Left colon (tissue), 2 donors: ENCODE measurements at places on chromosomes 2 and 18. TPM values are rescaled to one million over a fixed set of nuclear protein-coding genes. Genes with fewer than 3 reads are reported as not detected.

Gene LRRC30
- not detected for total RNA-seq

Gene MAP3K19
- total RNA-seq = not detected

Gene MOGAT1
- not detected for total RNA-seq

Gene SP9
- not detected for total RNA-seq

Gene VAMP5
- total RNA-seq = 20.1 TPM

Gene CD207
- not detected for total RNA-seq

Gene IGFBP5
- total RNA-seq = 40.0 TPM

Gene CREG2
- total RNA-seq = 0.12 TPM

- DNase-seq = no peak
These were observed 739.4 kb upstream of the CHAC2 start for GRCh38 chr2:53028225-53028624.

- no peak for DNase-seq
These were observed 410.2 kb downstream of the NCKAP5 start for GRCh38 chr2:133158024-133158423.

DNA sequence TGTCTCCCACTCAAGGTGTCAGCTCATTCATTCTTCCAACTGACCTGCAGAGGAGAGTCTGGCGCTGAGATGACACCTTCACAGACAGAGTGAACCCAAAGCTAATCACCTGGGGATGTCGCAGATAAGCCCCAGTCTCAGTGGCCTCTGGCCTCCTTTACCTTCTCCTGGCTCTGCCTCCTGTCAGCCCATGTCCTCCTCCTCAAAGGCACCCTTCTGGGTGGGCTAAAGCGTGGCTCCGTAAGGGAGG lies 194.1 kb downstream of the MIB1 start:
- DNase-seq = no peak

DNA sequence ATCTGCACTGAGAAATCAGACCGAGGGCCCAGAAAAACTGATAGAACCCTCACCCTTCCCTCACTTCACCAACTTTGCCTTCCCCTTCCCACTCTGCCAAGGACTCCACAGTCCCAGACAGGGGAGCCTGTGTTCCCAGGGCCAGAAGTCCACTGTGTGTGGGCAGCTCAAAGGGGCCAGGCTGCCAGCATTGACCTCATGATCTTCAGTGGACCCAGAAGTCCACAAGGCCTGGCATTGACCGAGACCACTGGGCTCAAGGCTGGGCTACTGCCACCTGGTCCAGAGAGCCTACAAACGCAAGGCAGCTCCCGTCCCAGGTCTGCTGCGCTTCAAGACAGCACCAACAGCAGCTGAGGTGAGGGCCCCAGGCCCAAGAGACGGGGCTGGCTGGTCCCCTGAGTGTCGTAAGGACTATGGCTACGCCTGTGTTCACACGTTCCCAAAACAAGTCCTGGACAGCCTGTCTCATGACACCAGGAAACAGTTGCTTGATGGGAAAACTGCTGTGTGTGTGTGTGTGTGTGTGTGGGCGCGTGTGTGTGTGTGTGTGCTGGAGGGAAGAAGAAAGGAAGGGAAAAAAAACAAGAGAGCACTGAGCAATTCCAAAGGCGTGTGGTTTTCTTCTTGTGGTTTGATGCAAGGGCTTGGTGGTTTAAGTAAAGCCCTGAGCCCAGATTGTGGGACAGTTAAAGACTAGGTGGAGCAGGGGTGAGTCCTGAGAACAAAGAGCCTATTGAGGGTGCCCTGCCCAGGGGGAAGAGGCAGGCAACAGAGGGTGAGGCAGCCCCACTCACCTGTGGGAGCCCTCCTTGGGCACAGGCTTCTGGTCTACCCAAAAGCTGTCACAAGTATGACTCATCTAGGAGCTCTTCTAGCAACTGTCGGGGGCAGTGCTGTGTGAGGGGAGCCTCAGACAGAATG lies 46.6 kb upstream of the ZBTB7C start:
- DNase-seq = peak; percentile 38

DNA sequence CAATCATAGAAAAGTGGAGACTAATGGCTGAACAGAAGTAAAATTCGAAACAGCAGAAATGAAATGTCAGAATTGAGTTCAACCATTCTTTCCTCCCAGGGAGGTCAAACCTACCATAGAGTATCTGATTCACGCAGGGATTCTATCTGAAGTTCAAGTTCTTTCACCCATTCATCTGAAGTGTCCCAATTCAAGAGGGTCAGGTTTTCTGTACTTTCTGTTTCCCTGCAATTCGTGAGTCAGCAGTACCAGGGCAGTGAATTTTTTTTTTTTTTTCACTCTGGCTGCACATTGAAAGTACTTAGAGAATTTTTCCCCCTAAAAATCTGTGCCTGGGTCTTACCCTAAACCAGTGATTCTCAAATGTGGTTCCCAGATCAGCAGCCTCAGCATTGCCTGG lies 40.9 kb upstream of the CCDC88A start:
- no peak for DNase-seq

- DNase-seq = no peak
These were observed 195.5 kb downstream of the CDCA7 start for GRCh38 chr2:173550143-173550542.

GRCh38 chr2:16186661-16187481 lies 246.5 kb downstream of the MYCN start:
- DNase-seq = no peak

GRCh38 chr18:519019-519879 lies 18.7 kb upstream of the COLEC12 start:
- DNase-seq = peak; percentile 41

GRCh38 chr2:234203135-234203984 lies 152.9 kb downstream of the SPP2 start:
- no peak for DNase-seq

DNA sequence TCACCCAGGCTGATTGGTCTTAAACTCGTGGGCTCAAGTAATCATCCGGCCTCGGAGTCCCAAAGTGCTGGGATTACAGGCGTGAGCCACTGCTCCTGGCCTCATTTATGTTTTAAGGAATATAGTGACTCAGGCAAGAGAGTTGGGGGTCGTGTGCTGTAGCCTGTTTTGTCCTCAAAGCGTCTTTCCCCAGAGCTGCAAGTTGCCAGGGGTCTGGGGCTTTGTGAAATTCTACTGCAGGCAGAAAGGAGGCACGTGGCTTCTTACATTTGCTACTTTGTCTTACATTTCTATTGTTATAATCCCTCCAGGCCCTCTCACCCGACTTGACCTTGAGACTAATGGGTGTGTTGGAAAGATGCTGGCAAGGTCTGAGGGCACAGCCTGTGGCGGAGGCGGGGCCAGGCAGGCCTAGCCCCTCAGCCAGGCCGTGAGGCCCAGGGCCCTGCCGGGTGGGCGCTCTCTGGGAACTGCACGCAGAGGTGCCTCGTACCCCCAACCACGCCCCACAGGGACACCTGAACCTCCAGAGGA lies 85.8 kb upstream of the NDUFV2 start:
- DNase-seq = no peak

- DNase-seq = no peak
These were observed 148.6 kb downstream of the ZNF236 start for GRCh38 chr18:76970770-76971559.

DNA sequence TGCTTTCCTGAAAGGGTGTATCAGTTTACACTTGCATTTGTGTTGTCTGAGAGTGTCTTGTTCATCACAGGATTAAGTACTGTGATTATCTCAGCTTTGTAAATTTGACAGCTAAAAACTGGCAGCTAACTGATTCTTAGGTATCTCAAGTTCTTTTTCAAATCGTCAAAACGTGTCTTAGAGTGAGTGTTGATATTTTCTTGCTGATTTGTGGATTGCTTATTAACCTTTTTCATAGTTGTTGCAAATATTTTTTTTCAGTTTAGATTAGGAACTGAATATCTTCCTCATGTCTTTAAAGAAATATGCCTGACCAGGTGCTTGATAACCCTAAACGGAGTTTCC lies 41.9 kb downstream of the LRRFIP1 start:
- DNase-seq = no peak

DNA sequence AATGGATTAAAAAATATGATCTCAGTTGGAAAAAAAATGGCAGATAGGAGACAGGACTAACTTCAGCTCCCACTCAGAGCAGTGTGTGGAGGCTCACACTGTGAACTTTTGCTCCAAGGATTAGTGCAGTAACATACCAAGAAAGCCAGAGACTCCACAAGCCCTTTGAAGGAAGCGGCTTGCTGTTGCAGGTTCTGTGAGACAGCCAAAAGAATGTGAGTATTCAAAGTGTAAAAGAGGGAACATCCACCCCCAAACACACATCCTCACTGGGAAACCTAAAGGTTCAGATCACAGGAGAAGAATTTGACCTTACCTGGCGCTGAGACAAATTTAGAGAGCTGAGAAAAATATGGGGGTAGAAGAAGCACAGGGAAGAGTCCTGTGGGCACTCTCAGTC lies 77.5 kb downstream of the FAM171B start:
- no peak for DNase-seq

DNA sequence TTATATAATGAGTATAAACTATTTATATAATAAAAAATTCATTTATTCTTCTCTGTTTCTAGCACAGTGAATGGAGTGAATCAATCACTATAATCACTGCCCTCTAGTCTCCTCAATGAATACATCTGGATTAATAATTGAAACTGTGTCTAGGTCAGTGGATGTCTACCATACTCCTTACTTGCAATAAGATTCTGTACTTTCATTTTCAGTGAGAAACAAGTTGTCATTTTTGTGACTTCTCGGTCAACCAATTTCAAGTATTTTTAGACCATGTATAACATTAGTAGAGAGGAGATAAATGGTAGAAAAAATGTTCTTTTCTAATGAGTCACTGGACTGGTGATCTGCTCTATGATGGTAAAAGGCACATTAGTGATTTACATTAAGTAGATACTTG lies 799.6 kb upstream of the CHAC2 start:
- DNase-seq = no peak

DNA sequence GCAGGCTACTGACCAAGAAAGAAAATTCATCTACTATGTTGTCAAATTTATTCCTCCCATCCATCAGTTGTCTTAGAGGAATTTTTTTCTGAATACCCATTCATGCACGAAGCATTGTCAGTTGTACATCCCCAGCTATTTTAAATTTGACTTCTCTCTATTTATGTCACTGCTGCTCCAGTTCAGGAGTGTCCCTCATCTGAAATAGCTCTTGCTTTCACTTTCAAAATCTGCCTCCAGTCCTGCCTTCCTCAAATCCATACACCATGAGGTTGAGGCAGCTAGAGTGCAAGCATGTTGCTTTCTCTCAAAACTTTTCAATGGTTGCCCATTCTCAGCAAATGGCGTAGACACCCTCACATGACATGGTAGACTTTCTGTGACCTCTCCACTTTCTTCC lies 335.4 kb upstream of the CDH2 start:
- no peak for DNase-seq

- DNase-seq = no peak
These were observed 215.2 kb downstream of the RAD51AP2 start for GRCh38 chr2:17303054-17303453.

GRCh38 chr2:45820048-45820447 lies 168.6 kb downstream of the PRKCE start:
- DNase-seq = no peak

- no peak for DNase-seq
These were observed 34.6 kb downstream of the HS6ST1 start for GRCh38 chr2:128284037-128284441.

DNA sequence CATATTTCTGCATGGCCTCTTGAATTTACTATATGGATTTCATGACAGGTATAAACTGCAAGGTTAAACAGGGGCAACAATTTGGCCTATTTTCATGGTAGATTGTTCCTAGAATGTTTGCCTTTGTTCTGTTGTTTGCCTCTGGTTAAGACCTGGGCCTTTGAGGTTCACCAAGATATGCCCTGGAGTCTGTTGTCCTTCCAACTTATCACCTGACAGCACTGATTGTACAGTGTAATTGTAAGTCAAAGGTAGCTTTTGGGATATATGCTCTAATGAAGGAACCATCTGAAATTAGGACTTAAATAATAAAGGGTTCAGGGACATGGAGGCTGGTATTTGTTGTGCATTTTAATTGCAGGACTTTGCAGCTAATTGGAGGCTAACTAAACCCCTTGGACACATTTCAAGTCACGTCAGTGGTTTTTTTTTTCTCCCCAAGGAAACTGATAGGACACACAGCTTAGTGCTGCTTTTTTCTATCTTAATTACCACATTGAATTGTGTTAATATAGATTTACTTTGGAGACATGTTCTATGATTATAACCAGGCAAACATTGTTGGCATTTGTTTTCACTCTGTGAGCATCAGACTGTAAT lies 771.2 kb upstream of the LINC00305 start:
- DNase-seq = no peak

- DNase-seq = peak; percentile 35
These were observed 206.9 kb downstream of the ARL4C start for GRCh38 chr2:234289834-234290590.

DNA sequence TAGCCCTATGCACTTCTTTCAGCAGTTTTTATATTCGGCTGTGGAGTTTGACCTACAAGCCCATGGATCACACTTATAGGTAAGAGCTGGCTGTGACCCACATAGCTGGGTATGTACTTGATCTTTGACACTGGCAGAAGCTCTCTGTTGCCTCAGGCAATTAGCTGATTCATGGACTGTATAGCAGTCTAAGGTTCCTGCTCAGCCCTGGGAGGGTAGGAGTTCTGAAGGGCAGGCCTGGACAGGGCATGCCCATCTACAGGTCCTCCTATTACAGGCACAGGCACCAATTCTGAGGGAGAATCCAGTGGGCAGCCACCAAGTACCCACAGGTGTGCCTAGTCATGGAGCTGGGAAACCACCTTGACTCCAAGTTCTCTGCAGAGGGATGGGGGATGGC lies 301.8 kb upstream of the GALNT5 start:
- no peak for DNase-seq

DNA sequence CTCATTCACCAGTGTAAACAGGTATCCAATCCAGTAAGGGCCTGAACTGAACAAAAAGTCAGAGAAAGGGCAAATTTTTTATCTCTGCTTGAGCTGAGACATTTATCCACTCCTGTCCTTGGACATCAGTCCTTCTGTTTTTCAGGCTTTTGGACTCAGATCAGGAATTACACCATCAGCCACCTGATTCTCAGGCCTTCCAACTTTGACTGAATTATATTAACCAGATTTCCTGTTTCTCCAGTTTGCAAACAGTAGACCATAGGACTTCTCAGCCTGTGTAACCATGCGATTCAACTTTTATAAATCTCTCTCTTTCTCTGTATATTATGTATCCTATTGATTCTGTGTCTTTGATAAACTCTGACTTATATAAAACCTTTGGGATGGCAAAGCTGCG lies 289.3 kb upstream of the CDH2 start:
- no peak for DNase-seq

- DNase-seq = no peak
These were observed 164.3 kb downstream of the LTBP1 start for GRCh38 chr2:33111002-33111446.
